Colonic mucosa (tissue), 4 donors: ENCODE measurements at places on chromosomes 13 and 19. TPM values are rescaled to one million over a fixed set of nuclear protein-coding genes. Genes with fewer than 3 reads are reported as not detected.

Gene CHST8
- total RNA-seq: not detected

DNA sequence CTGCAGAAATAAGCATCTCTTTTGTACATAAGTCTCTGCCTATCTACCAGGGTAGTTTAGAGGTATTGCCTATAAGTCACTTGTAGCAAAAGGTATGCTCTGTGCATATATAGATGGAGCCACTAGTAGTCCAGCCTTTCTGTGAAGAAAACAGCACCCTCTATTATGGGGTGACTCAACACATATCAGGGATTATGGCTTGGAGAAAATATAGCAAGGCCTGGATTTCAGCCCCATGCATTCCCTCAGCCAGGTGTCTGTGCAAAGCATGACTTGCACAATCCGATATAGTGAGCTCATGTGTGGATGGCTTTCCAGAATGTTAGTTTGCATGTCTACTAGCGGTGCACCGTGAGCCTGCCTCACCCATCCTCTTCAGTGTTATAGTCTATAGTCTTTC lies 13.4 kb upstream of the NALCN start:
- DNase-seq: no peak

DNA sequence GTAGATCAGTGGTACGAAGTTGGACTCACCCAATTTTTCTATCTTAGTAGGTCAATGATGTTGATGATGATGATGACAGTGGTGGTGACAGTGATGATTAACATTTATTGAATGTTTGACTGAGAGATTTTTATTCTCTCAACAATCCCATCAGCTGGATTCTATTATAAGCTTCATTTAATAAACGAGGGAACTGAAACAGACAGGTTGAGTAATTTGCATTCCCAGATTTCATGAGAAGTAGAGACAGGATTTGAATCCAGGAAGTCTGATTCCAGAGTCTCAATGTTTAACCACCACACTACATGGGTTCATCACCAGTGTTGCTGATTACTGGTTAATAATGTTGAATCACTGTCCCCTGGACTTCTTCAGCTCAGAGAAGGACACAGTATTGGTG lies 168.9 kb downstream of the FLT1 start:
- DNase-seq: no peak

Gene IRS2
- total RNA-seq: 23.0 TPM

DNA sequence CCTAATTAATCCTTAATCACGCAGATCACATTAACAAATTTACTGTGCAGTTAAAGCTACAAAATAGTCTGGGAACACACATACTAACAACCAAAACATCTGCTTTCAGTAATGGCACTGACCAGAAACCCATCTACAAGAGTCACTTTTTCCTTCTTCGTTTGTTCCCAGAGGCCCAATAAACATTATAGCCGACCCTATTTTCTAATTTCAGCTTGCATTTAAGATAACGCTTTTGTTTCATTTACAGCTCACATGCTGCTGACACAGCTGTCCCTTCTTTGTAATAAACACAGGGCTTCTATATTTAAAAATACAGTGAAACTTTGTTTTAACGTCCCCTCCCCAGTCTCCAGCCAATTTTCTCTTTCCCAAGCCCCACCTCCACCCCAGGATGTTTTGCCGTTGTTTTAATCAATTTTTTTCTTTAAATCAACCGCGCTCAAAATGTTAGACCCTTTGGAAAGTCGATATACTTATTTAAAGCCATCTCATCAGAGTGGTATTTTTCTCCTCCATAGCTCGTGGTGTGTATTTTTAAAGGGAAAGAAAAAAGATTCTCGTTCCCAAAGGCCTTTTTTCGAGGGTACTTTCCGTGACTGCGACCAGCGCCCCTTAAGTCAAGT lies 1.7 kb upstream of the WBP4 start:
- DNase-seq: no peak

GRCh38 chr19:55489711-55490477 lies 1.7 kb downstream of the SSC5D start:
- no peak for DNase-seq

Gene OR7C1
- not detected for total RNA-seq
